ENCODE measurements at places on chromosomes 16 and 17. TPM values are rescaled to one million over a fixed set of nuclear protein-coding genes. Genes with fewer than 3 reads are reported as not detected.
A peak's percentile ranks its signal among the peaks of the same experiment; 100 is the strongest.

GRCh38 chr17:42305543-42306384 lies 17.5 kb downstream of the STAT5A start:
- DNase-seq = no peak

DNA sequence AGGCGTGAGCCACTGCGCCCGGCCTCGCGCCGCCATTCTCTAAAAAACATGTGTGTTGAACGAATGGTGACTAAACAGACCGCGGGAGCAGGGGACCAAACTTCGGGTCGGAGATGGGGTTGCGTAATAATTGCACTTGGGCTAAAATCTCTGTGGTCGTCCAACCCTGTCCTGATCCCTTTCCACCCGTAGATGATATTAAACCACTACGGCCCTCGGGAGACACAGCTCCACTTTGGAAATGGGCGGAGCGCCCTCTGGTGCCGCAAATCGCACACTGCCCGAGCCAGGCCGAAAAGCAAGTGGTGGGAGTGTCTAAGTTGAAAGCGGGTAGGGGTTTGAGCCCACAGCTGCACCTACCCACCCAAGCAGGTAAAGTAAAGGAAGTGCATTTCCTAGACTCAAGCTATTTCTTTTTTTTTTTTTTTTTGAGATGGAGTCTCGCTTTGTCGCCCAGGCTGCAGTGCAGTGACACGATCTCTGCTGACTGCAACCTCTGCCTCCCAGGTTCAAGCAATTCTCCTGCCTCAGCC lies 17.0 kb downstream of the CAVIN1 start:
- peak; percentile 84 for DNase-seq

DNA sequence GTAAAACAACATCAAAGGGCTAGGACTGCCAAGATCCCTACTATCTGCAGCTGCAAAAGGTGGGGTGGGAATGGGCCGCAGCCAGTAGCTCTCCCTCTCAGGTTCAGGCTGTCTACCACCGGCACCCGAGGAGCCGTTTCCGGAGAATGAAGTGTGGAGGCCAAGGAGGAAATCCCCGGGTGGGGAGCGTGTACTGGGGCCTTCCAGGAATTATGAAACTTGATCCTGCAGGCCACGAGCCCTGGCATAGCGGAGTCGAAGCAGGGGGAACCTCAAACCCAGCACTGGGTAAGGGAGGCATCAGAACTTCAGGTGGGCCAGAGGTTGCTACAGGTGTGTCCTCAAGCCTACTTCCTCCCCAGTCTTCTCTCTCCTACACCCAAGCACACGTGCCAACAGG lies 5.1 kb downstream of the INPP5K start:
- no peak for DNase-seq

DNA sequence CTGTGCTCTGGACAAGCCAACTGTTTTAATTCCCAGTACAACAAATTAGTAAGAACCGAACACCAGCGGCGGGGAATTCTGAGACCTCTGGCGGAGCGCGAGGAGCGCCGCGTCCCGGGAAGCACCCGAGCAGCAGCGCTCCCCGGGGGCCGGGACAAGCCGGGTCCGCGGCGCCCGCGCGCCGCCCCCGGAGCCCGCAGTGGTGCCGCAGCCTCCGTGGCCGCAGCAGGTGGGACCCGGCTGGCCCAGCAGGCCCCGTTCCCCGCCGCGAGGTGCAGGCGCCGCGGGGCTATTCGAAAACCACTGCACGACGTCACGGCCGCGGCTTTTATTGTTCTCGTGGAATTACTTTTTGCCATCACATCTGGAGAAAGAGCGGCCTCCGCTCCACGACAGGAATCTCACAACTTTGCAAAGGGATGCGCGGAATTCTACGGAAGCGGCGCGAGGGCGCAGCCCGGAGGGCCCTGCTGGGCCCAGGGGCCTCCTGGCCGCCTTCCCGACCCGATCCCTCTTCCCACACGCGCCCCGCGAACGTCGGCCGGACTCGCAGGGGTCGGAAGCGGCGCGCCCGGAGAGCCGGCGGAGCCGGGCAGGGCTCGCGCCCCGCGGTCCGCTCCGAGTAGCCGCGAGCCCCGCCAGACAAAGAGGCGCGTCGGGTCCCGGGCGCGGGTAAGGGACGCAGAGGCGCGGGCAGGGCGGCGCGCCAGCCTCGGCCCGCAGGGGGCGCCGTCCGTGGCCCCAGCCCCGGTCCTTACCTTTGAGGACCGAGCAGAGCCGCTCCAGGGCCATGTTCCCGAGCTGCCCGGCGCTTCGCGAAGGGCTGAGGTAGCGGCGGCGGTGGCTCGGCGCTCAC lies 696 bp downstream of the NETO2 start:
- DNase-seq = peak; percentile 82

DNA sequence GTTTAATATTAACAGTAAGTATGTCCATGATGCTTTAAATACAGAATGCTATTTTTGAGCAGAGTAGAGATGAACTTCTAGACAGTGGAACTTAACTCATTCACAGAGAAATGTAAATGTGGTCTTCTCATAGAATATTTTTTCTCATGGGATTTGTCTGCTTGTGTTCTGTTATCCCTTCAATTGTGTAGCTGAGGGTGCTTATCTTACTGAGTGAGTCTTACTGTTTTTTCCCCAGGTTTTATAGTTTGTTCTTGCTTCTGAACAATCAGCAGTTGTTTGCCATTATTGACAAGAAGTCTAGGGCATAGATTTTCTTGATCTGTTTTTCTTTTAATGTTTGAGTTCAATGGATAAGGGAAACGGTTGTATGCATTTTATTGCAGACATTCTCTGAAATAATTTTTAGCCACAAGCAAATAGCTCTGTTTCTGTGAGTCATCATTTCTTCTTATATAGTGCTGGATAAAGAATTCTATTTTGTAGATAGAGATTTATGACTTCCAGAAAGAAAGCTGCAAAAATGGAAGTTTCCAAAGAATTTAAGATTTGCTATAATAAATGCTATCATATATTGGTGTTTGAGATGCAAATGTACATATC lies 60.5 kb downstream of the NF1 start:
- no peak for DNase-seq

DNA sequence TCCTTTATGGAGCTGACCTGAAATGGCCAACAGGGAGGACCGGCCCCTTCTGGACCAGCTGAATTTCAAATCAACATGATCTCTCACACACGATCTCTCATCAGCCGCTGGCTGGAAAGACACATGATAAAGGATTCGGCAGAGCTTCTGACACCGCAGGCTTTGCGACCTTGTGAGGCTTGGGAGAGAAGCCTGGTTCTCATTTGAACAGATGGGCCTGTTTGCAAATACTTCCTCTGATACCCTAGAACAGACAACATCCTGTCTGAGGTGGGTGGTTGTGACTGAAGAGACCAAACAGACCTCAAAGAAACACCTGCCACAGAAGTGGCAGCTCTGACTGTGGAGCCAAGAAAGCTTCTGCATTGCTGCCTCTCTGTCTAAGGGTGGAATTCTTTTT lies 77.9 kb upstream of the SDK2 start:
- no peak for DNase-seq

DNA sequence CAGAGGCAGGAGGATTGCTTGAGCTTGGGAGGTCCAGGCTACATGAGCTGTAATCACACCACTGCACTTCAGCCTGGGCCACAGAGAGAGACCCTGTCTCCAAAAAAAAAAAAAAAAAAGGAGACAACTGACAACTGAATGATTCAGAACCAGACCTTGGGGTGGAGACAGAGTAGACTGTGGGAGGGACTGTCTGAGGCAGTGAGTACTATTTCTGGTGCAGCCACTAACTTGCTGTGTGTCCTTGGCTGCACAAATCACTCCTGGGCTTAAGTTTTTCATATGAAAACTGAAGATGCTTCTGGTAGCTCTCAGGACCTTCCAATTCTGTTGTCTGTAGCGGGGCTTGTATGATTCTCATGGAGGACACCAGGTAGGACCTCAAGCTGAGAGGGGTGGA lies 5.8 kb downstream of the ASB16 start:
- DNase-seq = no peak

DNA sequence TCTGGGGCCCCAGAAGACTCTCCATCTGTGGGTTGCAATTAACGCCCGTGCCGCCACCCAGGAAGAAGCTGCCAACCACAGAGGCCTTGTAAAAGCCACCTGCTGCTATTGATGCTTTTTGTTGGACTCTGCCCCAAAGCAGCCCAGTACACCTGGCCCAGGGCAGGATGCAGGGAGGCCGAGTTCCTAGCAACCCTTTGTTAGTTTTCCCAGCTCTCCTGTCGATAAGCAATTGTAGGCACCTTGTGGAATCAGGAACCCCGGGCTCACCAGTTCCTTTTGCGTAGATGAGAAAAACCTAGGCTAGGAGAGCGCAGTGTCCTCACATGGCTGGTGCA lies 103.3 kb downstream of the ABCC6 start:
- DNase-seq = no peak

GRCh38 chr17:29874931-29875596 lies 55.0 kb downstream of the SSH2 start:
- no peak for DNase-seq

GRCh38 chr17:68710035-68710780 lies 109.0 kb upstream of the FAM20A start:
- DNase-seq = no peak

DNA sequence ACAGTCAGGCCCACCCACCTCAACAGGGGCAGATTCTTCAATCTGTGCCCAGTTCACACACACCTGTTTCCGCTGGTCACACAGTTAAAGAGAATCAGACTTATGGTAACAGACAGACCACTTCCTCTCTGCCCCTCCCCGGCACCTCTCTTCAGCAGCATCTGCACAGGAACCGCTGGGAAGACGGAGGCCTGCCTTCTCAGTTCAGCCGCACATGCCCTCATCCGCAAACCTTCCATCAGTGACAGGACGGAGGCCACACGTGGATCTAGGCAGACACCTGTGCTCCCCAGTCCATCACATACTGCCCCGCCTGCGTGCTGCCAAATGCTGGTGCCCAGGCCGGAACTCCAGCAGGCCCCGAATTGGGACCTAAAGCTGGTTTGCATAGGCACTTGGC lies 10.3 kb downstream of the PHB1 start:
- DNase-seq = no peak

- DNase-seq = no peak
Observed at GRCh38 chr17:37179893-37180292, 195.9 kb upstream of the C17orf78 start.

- DNase-seq = no peak
Observed at GRCh38 chr17:60554377-60554788, 28.3 kb upstream of the APPBP2 start.

- DNase-seq = no peak
Observed at GRCh38 chr17:5226940-5227878, 7.5 kb downstream of the SCIMP start.

DNA sequence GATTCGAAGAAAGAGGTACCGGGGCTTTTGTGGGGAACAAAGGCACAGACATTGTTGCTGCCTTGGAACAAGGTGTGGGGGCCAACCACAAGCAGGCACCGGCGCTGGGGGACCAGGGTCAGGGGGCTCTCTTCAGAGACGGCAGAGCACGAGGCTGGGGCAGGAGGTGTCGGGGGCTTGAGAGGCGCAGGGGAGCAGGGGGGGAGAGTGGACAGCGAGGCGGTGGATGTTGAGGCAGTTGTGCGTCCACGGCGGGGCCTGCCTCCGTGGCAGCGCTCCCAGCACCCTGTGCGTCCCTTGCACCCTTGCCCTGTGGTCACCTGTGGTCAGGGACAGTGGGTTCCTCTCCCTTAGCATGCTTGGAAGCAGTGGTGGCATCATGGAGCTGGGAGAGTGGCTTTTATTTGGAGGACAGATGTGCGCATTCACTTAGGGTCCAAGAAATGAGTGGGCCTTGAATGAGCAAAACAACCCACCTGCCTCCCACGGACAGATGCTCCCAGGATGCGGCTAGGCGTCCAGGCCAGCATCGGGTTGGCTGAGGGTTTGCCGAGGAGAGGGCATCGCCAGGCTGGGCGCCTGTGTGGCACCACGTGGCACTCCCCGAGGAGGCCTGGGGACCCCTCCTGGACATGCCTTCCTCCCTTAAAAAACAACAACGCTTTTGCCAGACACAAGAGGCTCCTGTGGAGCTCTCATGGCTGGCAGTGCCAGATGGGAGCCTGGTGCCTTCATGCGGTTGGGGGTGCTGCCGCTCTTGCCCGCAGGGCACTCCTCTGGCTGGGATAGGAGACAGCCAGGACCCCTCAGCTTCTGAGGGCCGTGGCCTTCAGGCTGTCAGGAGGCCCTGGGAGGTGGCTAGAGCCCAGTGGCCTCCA lies 113.0 kb downstream of the BANP start:
- DNase-seq = no peak

GRCh38 chr17:79518585-79519523 lies 92.0 kb downstream of the RBFOX3 start:
- no peak for DNase-seq

GRCh38 chr17:50153650-50154575 lies 3.4 kb upstream of the PPP1R9B start:
- DNase-seq = no peak

GRCh38 chr16:714558-715476 lies at the start of gene METRN:
TSS of gene METRN (plus strand) at chr16:715118. CDS start at chr16:715290, 172 bp downstream.
- peak; percentile 95 for DNase-seq

- DNase-seq = no peak
Observed at GRCh38 chr16:26827386-26827785, 239.3 kb upstream of the C16orf82 start.

DNA sequence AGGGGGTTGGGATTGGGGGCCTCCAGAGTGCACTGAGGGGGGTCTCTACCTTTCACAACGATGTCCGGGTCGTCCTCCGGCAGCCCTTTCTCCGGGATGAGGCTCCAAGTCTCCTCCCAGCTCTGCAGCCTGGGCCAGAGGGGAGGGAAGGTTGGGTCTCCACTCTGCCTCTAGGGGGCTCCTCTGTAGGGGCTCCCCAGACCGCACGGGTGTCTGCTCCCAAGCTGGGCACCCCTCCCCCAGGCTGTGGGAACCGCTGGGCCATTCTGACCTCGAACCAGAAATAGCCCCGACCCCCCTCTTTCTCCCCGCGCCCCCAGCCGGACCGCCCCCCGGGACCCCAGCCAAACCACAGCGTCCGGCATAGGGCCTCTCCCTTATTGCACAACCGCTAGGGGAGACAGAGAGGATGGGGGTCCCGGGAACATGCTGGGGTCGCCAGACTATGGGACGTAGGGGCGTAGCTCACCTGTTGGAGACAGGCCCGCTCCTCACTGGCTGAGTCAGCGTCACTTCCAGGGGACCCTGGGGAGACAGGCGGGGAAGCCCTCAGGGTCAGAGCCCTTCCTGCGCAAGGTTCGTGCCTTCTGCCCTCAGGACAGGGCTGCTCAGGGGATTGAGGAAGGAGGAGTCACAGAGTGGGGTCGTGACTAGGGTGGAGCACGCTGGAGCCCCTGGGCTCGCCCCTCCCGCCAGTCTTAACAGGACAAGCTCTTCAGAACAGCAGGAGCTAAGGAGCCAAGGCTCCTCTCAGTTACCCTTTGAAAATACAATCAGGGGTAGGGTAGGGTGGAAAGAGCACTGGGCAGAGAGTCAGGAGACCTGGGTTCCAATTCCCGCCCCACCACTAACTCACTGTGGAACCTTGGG lies 2.7 kb downstream of the PLEKHH3 start:
- DNase-seq = peak; percentile 55

- DNase-seq = peak; percentile 51
Observed at GRCh38 chr17:76578376-76578775, 7.3 kb downstream of the ST6GALNAC2 start.

GRCh38 chr16:30876867-30877266 lies 17.0 kb downstream of the BCL7C start:
- no peak for DNase-seq

The ARL2BP gene
- 102 TPM for polyA plus RNA-seq

The PDILT gene
- not detected for polyA plus RNA-seq

The SLC5A2 gene
- polyA plus RNA-seq = 7.5 TPM

The TP53TG3F gene
- not detected for polyA plus RNA-seq

The GCGR gene
- 2.5 TPM for polyA plus RNA-seq

The SCARF1 gene
- 1.0 TPM for polyA plus RNA-seq

The ASPHD1 gene
- polyA plus RNA-seq = 40.0 TPM

The CBLN1 gene
- not detected for polyA plus RNA-seq

The CCL7 gene
- polyA plus RNA-seq = 1.2 TPM

The CES3 gene
- 3.4 TPM for polyA plus RNA-seq

The IL21R gene
- not detected for polyA plus RNA-seq

The KRTAP1-1 gene
- not detected for polyA plus RNA-seq

The GRAP gene
- 0.54 TPM for polyA plus RNA-seq
